HFFc6 (cell line): ENCODE measurements at places on chromosomes 13 and 19. TPM values are rescaled to one million over a fixed set of nuclear protein-coding genes. Genes with fewer than 3 reads are reported as not detected.

The C19orf85 gene
- total RNA-seq, result not detected in 2 replicates

The TEX26 gene
- not detected in 3 replicates for total RNA-seq

The RASIP1 gene
- total RNA-seq, result not detected in 3 replicates

The FOSB gene
- 41.5 and 63.9 TPM in 2 replicates for total RNA-seq

The EML2 gene
- total RNA-seq, result 57.8 to 69.3 TPM (median 58.0 TPM) in 3 replicates

The PROZ gene
- not detected in 3 replicates for total RNA-seq

DNA sequence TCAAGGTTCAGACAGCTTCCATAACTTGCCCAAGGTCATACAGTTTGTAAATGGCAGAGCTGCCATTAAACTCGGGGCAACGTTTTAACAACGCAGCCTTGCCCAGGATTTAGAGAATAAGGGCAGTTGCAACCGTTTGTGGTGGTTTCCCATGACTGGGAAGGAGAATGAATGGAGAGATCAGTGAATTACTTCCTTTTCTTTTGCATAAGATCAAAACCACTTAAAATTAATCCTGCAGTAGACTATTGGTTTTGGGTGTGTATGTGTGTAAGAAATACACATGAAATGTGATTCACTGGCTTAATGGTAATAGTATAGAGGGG lies 179.1 kb upstream of the MIR17HG start:
- no peaks in the 10 kb centered on the region; the same call in 1 of the 2 replicates for H3K27me3 ChIP-seq
- H3K27ac ChIP-seq, result no peak overlapping the region
- H3K36me3 ChIP-seq, result no peaks in the 10 kb centered on the region; the same call in 1 of the 2 replicates
- DNase-seq, result no peak

DNA sequence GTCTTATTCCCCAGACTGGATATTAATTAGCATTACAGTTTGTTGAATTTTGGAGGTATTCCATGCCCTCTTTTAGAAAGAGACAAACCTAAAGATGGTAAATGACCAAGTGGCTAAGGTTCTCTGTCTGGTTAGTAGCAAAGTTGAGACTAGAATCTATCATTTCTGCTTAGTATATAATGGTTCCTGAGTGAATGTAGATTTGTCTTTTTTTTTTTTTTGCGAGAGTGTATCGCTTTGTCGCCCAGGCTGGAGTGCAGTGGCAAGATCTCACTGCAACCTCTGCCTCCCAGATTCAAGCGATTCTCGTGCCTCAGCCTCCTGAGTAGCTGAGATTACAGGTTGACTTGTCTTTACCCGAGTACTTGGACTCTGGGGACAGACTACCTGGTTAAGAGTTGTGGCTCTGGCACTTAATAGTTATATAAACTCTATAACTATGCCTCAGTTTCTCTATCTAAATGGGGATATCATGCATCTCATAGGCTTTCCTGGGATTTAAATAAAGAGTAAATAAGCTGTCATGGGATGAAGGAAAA lies 2.7 kb downstream of the NAA16 start:
- H3K36me3 ChIP-seq, result no peaks in the 10 kb centered on the region
- no peak overlapping the region for H3K27ac ChIP-seq
- peaks cover 40% of the 10 kb centered on the region for H3K4me1 ChIP-seq
- DNase-seq, result no peak

GRCh38 chr13:103772576-103772975 lies 706.4 kb upstream of the SLC10A2 start:
- H3K27ac ChIP-seq, result no peak overlapping the region
- no peaks in the 10 kb centered on the region for H3K27me3 ChIP-seq
- H3K4me1 ChIP-seq, result no peaks in the 10 kb centered on the region

GRCh38 chr19:1690699-1691307 lies 38.4 kb upstream of the TCF3 start:
- H3K27me3 ChIP-seq, result peaks cover 13% of the 10 kb centered on the region
- no peaks in the 10 kb centered on the region for H3K4me1 ChIP-seq
- H3K36me3 ChIP-seq, result peaks cover 14% of the 10 kb centered on the region
- no peak for DNase-seq
- H3K4me3 ChIP-seq, result no peak overlapping the region

DNA sequence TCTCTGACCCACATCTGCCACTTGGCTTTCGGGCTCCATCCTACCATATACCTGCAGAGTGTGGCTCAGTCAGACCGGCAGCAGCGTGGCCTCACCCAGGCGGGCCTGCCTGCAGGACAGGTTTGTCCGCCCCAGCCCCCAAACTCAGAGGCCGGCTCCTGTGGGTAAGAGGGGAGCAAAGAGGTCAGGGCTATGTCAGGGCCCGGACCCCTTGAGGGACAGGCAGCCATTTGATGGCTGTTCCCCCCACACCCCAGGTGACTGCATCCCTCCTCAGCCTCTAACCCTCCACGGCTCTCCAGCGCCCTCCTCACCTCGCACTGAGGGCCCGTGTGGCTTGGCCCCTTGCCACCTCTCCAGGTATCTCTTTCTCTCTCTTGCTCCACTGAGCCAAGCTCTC lies 12.3 kb upstream of the ZBTB32 start:
- no peak overlapping the region for H3K4me3 ChIP-seq
- no peaks in the 10 kb centered on the region for H3K4me1 ChIP-seq
- peaks cover 6% of the 10 kb centered on the region for H3K27me3 ChIP-seq
- H3K27ac ChIP-seq, result no peak overlapping the region

DNA sequence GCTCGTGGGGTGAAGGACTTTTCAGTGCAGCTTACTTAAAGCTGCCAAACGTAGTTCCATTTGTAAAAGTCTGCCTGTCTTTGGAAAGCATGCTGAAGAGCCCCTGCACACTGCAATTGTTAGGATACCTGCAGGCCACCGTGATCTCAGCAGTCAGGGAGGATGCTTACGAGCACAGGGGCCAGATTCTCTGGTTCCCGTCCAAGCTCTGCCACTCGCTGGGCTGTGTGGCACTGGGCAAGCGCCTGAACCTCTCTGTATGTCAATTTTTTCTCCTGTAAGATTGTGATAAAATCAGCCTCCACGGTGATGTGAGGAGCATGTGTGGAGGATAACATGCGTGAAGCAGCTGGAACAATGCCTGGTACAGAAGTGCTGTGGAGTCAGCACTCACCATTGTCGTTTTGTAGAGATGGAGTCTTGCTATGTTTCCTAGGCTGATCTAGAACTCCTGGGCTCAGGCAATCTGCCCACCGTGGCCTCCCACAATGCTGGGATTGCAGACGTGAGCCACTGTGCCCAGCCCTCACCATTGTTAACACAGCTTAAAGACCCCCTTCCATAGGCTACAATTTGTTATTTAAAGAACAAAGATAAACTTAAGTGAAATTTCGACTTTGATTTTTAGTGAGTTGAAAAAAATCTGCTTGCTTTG lies 3.5 kb downstream of the ADPRHL1 start:
- H3K27me3 ChIP-seq, result peaks cover 2% of the 10 kb centered on the region; the same call in 1 of the 2 replicates
- peaks cover 9% of the 10 kb centered on the region; the same call in 1 of the 2 replicates for H3K4me1 ChIP-seq
- H3K27ac ChIP-seq, result no peak overlapping the region

GRCh38 chr19:963486-963951 lies 20.6 kb upstream of the WDR18 start:
- DNase-seq, result no peak
- H3K4me3 ChIP-seq, result no peak overlapping the region
- peaks cover 43% of the 10 kb centered on the region for H3K36me3 ChIP-seq
- H3K27ac ChIP-seq, result no peak overlapping the region
- H3K4me1 ChIP-seq, result peaks cover 15% of the 10 kb centered on the region

- H3K27me3 ChIP-seq, result peaks cover 2% of the 10 kb centered on the region
- no peak overlapping the region for H3K4me3 ChIP-seq
- no peaks in the 10 kb centered on the region for H3K36me3 ChIP-seq
- no peak overlapping the region for H3K27ac ChIP-seq
- no peaks in the 10 kb centered on the region for H3K4me1 ChIP-seq
Observed at GRCh38 chr13:112467236-112467635, 91.1 kb downstream of the SPACA7 start.

DNA sequence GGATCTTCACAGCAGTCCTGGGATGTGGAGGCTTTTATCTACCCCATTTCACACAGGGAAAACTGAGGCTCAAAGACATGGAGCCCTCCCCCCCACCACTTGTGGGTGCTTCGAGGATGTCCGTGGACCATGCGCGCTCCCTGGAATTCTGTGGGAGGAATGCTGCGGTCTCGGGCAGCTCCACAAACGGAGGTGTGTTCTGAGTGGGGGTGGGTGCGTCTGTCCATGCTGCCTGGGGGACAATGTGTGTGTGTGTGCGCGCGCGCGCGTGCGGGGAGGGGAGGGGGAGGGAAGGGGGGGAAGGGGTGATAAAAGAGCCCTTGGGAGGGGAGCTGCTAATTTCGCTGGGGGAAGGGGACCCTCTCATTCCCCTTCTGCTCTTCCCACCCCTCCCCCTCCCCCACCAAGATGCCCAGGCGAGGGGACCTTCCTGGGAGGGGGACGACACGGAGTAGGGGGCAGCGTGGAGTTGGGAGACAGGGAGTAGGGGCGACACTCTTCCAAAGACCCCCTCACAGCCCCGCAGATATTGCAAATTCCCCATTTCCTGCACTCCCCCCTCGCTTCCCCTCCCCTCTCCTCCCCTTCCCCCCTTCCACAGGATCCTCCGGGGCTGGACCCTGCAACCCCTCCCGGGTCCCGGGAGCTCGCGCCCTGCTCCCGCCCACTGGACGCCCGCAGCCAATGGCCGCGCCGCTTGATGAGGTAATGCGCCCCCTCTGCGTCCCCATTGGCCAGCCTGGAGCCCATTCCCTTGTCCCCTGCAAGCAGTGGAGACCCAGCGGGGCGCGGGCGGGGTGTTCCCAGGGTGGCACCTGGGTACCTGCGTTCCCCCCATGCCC lies 18.9 kb upstream of the ZNRF4 start:
- H3K4me3 ChIP-seq, result peak overlapping the region; percentile 58
- H3K4me1 ChIP-seq, result peaks cover 32% of the 10 kb centered on the region
- peak; percentile 61 for DNase-seq
- H3K27ac ChIP-seq, result peak overlapping the region; percentile 90

DNA sequence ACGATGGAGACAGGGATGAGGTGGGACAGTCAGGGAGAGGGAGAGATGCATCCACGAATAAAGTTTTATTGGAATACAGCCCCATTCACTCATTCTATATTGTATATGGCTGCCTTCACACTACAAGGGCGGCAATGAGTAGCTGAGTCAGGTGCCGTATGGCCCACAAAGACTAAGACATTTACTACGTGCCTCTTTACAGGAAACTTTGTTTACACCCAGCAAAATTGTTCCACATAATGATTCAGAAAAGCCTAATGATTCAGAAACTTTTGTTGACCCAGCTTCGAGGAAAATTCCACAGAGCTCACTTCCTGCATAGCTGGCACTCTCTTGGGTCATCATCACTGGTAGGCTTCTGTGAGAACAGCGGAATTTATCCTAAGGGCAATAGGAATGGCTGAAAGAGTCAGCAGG lies 87.3 kb upstream of the PEG3 start:
- DNase-seq, result no peak
- H3K36me3 ChIP-seq, result peaks cover 9% of the 10 kb centered on the region; the same call in 1 of the 2 replicates
- H3K4me3 ChIP-seq, result no peak overlapping the region

GRCh38 chr13:37085606-37086005 lies 19.9 kb downstream of the CSNK1A1L start:
- H3K36me3 ChIP-seq, result no peaks in the 10 kb centered on the region
- DNase-seq, result no peak
- H3K27ac ChIP-seq, result no peak overlapping the region
- H3K27me3 ChIP-seq, result peaks cover 2% of the 10 kb centered on the region
- no peaks in the 10 kb centered on the region for H3K4me1 ChIP-seq

DNA sequence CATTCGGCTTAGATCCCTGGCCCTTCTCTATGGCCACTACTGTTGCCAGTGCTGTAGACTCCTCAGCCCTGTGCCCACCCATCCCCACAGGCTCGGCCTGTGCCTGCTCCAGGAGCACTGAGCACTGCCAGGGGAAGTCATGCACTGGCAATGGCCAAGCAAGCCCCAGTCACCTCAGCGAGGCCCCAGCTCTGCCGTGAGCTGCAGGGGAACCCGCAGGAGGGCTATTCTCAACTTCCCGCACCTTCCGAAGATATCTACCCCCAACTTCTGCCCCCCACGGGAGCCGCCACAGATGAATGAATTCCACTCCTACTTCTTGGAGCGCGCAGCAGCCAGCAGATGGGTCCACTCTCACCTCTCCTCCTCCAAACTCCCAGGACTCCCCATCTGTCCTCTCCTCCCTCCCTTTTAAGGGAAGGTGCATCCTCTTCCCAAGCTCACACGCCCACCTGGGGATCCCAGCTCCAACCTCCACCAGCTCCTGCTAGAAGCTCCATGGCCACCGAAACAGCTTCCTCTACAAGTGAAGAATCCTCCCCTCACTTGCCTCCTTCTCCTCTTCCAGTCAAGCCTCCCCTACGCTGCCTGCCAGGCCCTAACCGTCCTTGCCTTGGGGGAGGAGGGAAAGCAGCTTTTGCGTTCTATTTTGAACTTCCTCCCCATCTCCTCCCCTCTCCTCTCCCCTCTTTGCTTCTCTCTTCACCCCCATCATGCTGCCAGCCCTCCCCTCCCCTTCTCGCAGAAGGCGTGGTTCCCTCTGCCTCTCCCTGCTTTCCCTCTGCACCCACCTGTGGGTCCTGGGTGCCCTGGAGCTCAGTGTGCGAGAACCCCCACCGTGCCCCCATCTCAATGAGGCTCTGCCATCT lies 52.2 kb downstream of the PEPD start:
- no peak overlapping the region for H3K27ac ChIP-seq
- no peak overlapping the region for H3K4me3 ChIP-seq
- H3K36me3 ChIP-seq, result no peaks in the 10 kb centered on the region; the same call in 1 of the 2 replicates
- H3K27me3 ChIP-seq, result peaks cover 1% of the 10 kb centered on the region; the same call in 1 of the 2 replicates
- DNase-seq, result no peak

DNA sequence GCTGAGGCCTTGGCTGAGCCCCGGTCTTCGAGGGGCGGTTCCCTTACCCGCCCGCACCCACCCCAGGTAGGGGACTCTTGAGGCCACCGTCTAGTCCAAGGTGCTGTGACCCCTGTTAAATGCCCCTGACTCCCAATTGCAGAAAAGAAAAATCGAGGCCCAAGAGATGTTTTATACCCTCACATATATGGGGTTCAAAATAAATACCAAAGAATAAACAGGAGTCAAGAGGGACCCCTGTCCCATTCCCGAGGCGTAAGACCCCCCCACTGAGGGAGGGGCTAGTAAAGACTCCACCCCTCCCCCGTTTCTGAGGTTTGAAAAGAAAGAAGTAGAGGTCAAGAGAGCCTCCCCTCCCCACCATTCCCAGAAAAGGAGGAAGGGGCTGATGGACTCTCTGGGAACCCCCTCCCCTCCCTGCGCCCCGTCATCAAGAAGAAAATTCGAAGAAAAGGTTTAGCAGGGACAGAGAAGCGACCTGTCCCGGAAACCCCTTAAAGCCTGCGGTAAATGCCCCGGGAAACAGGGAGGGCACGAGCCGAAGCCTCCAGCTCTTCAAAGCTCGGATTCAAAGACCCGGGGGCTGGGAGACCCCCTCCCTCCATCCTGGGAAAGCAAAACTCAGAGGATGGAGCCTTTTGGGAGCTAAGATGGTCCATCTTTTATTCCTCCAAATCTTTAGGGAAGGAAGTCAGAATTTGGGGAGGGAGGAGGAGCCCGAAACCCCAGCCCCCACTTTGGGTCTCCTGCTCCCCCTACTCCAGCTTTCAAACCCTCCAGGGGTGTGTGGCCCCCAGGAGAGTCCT lies 755 bp upstream of the RAB3A start:
- DNase-seq, result no peak
- peak overlapping the region; percentile 96 for H3K27ac ChIP-seq
- H3K4me1 ChIP-seq, result peaks cover 41% of the 10 kb centered on the region

GRCh38 chr13:111899714-111900389 lies 167.1 kb upstream of the SOX1 start:
- no peaks in the 10 kb centered on the region for H3K4me1 ChIP-seq
- no peak overlapping the region for H3K27ac ChIP-seq
- H3K4me3 ChIP-seq, result no peak overlapping the region
- DNase-seq, result no peak
- H3K27me3 ChIP-seq, result no peaks in the 10 kb centered on the region
